ENCODE measurements at places on chromosomes 12 and 14.

DNA sequence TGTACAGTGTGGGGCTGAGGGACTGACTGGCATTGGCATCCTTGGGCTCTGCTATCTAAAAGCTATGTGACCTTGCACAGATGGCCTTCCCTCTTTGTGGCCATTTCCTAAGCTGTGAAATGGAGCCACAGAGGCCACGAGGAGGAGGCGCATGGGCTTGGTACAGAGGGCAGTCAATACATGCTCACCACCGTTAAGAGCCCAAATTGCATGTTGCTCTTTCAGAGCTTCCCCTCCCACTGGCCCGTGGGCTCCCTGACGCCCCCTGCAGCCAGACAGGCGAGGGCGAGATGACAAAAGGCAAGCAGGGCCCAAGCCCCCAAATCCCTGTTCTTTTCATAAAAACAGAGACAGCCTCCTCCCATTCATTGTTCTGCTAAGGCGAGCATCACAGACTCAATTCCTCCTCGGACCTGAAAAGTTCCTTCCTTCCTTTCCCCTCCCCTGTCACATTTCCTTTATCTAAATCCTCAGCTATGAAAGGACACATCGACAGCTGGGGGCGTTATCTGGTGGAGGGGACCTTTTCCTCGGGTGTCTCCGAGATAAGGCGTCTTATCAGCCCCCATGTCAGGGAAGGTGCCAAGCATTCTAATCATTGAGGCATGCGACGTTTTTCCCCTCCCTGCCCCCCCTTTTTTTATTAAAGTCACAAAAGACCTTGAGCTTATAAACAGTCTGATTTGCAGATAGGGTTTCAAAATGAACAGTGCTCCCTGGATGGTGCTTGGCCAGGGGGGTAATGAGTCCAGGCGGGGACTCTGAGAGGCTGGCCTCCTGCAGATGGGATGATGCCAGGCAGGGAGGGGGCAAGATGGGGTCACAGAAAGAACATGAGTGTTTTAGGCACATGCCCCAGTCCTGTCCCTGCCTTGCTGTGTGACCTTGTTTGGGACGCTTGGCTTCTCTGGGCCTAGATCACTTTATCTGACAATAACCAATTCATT is 26.4 kb downstream of the FAM222A start:
- peak; percentile 26 for DNase-seq

GRCh38 chr12:115320967-115321366 is 637.0 kb upstream of the TBX3 start:
- no peak for DNase-seq

GRCh38 chr12:68207276-68207675 is 18.3 kb downstream of the IL26 start:
- no peak for DNase-seq

- DNase-seq, result no peak
Observed at GRCh38 chr14:22218728-22219127, 370.3 kb downstream of the DAD1 start.

DNA sequence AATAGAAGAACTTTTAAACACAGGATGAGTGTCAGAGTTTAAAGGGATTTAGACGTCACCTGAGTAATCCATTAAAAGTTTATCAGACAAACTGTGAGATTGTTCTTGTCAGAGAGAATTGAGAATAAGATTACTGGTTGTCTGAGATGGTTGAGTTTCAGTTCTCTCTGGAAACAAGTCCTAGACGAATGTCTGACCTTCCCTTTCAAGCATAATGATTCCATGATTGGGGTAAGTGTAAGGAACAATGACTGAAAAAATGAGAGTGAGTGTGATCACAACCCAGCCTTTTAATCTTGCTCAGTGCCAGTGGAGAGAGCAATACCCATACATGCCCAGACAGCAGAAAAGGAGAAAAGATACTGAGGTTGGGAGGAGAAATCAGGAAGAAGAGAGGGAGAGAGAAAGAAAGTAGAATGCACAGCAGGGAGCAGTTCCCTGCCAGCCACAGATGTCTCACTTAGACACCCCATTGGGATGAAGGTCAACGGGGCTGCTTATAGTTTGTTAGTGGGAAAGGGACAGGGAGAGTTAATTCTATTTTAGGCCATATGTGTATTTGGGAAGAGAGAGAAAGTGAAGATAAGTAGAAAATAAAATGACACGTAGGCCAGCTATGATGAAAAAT is 4.3 kb downstream of the GRIP1 start:
- no peak for DNase-seq

All from germinal center (tissue), 1 donor.